Type B pancreatic cell (in vitro differentiated cells): ENCODE measurements at places on chromosomes 6 and 20. TPM values are rescaled to one million over a fixed set of nuclear protein-coding genes. Genes with fewer than 3 reads are reported as not detected.

The ROS1 gene
- 0.19 and 0.33 TPM in 2 replicates for total RNA-seq

The ARFGEF3 gene
- 24.0 and 31.7 TPM in 2 replicates for total RNA-seq

- no peak for DNase-seq
Observed at GRCh38 chr20:62576815-62577489, 65.4 kb upstream of the SLCO4A1 start.

GRCh38 chr6:133584823-133585222 is 304.1 kb upstream of the TCF21 start:
- no peak for DNase-seq

DNA sequence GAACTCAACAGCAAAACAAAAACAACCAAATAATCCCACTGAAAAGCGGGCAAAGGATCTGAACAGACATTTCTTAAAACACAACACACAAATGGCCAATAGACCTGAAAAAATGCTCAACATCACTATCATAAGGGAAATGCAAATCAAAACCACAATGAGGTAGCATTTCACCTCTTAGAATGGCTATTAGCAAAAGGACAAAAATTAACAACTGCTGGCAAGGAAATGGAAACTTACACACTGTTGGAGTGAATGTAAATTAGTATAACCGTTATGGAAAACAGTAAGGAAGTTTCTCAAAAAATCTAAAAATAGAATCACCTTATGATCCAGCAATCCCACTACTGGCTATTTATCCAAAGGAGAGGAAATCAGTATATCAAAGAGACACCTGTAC is 20.9 kb downstream of the FAM8A1 start:
- no peak for DNase-seq

- no peak for DNase-seq
Observed at GRCh38 chr6:151992091-151992490, 184.6 kb downstream of the ESR1 start.

DNA sequence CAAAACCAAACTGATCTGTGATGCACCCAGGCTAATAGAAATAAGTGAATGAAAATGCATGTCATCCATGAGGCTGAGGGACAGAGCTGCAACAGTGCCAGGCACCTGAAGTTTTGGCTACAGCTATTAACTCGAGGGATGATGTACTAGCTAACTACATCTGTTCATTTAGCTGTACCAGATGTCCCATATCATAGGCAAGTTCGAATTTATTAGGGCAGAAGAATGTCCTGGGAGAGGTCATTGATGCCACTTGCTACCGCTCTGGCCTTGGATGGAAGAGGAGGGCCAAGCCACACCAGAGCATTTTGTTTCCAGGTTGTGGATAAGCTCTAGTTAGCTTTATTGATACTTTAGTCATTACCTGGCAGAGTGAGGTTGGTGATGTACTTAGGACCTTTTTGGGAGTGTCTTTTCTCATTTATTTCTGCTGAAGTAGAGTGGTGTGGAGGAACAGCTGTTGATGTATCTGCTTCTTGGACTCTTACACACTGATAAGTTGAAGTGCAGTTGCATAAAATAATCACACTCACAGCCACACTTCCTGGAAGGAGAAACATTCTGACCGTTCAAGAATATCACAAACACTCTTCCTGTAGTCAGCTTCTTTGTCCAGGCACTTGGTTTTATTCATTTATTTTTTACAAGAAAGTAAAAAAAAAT is 8.2 kb downstream of the ZFAND3 start:
- no peak for DNase-seq
